ENCODE measurements at places on chromosomes 3 and 15. TPM values are rescaled to one million over a fixed set of nuclear protein-coding genes. Genes with fewer than 3 reads are reported as not detected.
A peak's percentile ranks its signal among the peaks of the same experiment; 100 is the strongest.

The SKOR1 gene
- total RNA-seq = 1.7 TPM

DNA sequence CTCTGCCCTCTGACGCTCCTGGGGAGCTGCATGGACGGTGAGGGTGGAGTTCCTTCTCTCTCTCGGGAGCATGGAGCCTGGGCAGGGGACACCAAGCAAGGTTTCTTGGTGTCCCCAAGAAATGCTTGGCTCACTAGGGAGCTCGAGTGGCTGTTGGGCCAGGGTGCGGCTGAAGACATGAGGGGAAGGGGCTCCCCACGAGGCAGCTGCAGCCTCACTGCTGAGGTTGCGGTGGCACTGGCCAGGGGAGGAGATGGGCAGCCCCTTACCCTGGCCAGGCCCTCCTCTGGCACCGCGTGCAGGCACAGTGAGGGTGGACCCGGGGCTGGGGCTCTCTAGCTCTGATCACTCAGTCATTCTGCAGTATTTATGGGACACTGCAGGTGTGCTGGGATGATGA is 43.5 kb upstream of the SLC41A3 start:
- DNase-seq = no peak

DNA sequence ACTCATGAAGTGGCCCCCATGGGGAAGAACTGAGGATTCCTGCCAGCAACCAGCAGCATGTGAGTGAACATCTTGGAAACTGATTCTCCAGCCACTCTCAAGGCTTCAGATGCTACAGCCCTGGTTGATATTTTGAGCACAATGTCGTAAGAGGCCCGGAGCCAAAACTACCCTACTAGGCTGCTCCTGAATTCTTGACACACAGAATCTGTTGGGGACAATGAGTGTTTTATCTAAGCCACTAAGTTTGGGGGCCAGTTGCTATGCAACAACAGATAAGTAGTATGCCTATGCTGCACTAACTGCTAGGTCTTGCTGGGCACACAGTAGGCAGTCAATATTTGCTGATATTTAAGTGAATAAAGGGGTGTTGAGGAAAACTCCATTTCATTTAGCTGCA is 89.9 kb upstream of the CHL1 start:
- DNase-seq = no peak

GRCh38 chr3:36250191-36250590 is 130.1 kb upstream of the STAC start:
- no peak for DNase-seq

DNA sequence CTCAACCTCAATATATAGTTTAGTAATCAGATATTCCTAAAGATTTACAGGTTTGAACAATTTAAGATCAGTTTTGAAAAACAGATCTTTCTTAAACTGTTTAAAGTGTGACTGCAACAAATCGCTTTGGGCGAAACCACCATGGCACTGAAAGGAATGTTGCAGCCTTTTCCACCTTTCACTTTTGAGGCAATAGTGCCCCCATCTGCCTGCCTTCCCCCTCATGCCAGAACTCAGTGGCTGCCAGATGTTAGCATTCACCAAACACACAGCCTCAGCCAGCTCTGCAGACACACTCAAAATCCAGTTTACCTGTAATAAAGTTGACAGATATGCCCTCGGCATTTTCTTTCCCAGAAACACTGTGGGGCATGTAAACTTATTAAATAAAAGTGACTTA is 3.3 kb downstream of the LYSMD4 start:
- DNase-seq = peak; percentile 61

The KLF15 gene
- total RNA-seq = 72.6 TPM

- DNase-seq = no peak
These were observed 1.2 kb downstream of the TRPM7 start for GRCh38 chr15:50685191-50685975.

The CLDN16 gene
- total RNA-seq = 0.45 TPM

- DNase-seq = no peak
These were observed 108.5 kb downstream of the GLDN start for GRCh38 chr15:51450001-51450400.

The MRPL3 gene
- 90.8 TPM for total RNA-seq

The CIDEC gene
- 3.5 TPM for total RNA-seq

GRCh38 chr3:71924721-71925120 is 139.8 kb upstream of the PROK2 start:
- DNase-seq = no peak

GRCh38 chr15:99322643-99323405 is 71.5 kb downstream of the LRRC28 start:
- DNase-seq = no peak

The EFCC1 gene
- 1.8 TPM for total RNA-seq

GRCh38 chr3:9852528-9852927 is 8.7 kb upstream of the RPUSD3 start:
- no peak for DNase-seq

DNA sequence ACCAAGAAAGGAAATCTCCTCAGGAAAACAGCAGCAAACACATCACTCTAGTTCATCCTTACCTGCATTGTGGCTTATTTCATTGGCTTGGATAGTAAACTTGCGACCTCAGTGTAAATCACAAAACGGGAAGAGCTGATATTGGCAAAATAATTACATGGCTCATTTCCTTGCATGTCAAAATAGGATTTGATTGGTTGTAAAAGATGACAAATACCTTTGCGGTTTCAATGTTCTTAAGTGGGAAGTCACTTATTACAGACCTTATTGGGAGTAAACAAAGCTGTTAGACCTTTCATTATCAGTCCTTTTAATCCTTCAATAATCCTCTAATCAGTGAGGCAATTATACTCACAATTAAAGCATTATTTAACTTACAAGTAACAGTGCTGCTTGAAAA is 590.6 kb downstream of the MAGI1 start:
- no peak for DNase-seq

GRCh38 chr3:153311541-153311940 is 149.5 kb downstream of the RAP2B start:
- DNase-seq = no peak

DNA sequence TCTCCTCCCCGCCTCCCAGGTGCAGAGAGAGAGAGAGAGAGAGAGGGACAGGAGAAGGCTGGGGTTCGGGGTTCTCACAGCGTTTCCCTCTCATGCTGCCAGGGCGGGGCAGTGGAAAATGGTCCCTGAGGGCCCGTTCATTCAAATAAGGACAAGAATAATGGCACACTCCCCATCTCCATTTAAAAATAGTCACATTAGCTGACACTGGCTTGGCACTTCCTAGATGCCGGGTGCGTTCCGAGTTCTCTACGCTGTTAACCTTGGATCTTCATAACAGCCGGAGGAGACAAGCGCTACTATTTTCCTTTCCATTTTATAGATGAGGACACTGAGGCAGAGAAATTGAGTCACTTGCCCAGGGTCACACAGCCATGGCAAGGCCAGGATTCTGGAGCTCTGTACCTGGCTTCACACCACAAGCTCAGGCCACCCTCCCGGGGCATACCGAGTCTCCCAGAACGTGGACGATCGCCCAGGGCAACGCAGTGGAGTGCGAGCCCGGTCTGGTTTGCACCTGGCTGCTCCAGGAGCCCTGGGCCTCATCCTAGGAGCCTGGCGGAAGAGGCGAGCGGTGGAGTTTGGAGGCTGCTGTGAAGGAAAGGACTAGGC is 608 bp upstream of the SLC6A6 start:
- no peak for DNase-seq

The AP4E1 gene
- 9.2 TPM for total RNA-seq

The AP3S2 gene
- 43.7 TPM for total RNA-seq

DNA sequence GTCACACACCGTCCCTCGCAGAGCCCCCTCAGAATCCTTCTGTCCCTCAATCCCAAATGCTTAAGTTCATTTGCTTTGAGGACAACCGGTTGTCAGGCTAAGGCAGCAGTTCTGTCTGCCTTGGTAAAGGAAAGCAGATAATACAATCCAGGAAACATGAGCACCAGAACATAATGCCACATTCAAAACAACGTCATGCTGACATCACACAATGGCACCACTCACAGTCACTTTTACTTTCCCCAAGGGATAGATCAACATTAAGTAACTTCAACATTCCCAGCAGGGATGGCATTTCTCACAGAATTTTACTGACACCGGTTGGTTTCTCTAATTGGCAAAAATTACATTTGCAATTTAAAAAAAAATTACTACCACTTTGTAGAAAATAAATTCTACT is 74.6 kb upstream of the PSMD6 start:
- DNase-seq = no peak

- no peak for DNase-seq
These were observed 33.5 kb downstream of the ADAM10 start for GRCh38 chr15:58716027-58716426.

DNA sequence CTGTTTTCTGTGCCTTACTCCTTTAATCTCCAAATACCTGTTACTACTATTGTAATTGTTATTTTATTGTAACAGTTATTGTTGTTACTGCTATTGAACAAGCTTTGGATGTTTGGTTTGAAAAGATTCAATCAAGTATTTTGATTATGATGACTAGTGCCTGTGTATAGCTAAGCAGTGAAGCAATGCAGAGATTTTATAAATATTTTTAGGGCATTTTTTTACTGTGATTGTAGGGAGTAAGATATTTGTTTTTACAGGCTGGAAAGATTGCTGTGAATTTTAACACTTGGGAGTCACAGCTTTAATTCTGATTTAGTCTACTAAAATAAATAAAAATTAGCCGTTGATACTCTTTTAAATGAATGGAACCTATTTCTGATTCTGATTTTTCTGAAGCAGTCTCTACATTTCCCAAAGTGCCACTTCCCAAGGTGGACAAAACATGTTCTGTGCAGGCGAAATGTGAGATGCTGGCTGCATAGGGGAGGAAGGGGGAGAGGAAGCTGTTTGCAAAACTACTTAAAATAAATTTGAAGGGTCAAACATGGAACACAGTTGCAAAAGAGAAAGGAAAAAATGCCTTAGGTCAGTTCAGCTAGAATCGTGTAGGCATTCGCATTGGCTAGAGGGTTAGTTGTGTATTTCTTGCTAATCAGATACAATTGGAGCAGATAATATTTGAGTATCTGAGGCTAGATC is 25.7 kb downstream of the EEFSEC start:
- no peak for DNase-seq

DNA sequence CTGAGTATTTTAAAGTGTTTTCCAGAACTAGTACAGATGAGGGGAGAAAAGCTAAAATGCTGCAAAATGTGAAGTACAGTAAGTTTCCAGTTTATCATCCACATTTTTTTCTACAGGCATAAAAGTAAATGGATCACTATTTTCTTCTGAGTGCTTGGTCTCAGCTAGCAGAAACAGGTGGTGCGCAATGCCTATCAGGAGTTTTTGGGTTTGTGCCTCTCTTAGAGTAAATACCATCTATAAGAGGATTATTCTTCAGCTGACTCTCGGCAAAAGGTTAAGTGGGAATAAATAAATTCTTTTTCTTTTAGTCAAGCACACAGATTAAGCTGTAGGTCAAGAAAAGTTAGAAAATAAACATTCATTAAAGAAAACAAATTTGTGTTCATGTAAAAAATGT is 1027.7 kb downstream of the PLOD2 start:
- no peak for DNase-seq

- DNase-seq = no peak
These were observed 135.4 kb downstream of the NSMCE3 start for GRCh38 chr15:29134239-29134638.

DNA sequence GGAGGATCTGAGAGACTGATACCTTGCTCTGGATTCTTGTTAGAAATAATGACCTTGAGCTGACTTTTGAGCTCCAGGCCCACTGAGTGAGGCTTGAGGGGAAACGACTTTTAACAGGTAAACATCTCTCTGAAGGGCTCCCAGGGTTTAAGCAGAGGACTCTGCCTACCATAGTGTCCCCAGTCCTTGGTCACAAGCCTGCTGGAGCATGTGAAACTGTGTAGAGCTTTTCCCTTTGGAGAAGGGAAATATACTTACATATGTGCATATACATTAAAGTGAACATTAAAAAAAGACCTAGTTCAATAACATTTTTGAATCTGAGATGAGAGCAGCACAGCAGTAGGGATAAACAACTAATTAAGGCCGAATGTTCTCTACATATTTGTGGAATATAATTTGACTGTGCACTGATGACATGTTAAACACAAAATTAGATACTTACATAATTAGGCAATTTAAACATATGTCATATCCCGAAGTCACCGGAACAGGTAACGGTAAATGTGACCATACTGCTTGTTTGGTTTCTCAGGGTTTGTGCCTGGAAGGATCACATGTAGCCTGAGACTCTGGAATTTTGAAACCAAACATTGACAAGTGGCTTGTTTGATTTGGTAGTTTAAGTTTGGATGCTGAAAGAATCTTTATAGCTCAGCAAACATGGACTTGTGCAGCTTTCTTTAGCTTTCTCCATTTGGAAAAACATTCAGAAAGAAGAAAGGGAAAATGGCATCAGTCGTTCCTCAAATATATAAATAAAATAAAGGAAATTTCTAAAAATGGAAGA is 266.1 kb upstream of the C2CD4B start:
- DNase-seq = no peak

DNA sequence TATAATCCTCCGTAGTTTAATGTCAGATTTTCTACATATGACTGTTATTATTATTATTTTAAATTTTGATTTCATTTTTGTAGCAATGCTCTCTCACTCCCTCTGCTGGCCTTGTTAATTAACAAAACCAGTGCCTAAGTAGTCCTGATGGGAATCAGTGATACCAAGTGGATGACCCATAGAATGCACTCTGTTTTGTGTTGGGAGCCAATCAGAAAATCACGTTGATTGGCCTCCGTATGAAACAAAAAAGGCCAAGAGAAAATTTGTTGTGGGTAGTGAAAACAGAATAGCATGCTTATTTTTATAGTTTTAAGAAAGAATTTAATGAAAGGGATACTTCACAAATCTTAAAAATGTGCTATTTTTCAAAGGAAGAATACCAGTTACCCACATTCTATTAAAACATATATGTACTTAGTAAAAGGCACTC is 34.4 kb upstream of the MEIS2 start:
- DNase-seq = no peak

The POLQ gene
- 1.0 TPM for total RNA-seq

DNA sequence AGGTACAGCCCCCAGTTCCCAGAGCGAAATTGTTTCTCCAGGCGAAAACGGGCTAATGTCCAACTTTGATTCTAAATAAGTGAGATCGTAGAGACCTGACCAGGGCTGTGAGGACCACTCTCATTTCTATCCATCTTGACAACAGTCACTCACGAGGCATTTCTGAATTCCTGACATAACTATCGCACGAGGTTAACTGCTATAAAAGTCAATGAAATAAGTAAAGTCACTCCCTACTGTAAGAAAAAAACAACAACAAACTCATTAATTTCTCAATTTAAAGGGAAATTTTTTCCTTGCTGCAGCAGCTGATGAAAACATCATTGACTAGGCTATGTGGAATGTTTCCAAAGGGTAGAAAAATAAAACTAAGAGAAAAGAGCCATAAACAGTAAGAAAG is 69.1 kb downstream of the GREM1 start:
- DNase-seq = no peak
